LHCN-M2 (cell line): ENCODE measurements at places on chromosomes 13 and 19.

DNA sequence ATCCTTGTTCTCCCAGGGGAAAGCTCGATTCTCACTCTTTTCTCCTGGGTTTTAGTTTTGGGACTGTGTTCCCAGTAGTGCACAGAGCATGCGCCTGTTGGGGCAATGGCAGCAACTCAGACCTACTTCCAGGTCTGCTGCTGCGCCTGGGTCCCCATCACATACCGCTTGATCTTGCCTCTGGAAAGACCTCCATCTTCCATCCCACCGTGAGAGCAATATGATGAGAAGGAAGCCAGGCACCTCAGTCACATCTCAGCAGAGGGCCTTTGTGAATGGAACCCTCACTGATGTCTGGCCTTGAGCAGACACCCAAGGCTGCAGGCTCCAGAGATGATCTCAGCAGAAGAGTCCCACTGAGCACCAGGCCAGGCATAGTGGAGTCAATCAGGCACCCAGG is 176.8 kb upstream of the ZNF507 start:
- DNase-seq, result no peak

- peak; percentile 73 for DNase-seq
Observed at GRCh38 chr13:109989686-109990085, 203.3 kb upstream of the IRS2 start.

- DNase-seq, result no peak
Observed at GRCh38 chr13:97568850-97569249, 134.9 kb downstream of the RAP2A start.

DNA sequence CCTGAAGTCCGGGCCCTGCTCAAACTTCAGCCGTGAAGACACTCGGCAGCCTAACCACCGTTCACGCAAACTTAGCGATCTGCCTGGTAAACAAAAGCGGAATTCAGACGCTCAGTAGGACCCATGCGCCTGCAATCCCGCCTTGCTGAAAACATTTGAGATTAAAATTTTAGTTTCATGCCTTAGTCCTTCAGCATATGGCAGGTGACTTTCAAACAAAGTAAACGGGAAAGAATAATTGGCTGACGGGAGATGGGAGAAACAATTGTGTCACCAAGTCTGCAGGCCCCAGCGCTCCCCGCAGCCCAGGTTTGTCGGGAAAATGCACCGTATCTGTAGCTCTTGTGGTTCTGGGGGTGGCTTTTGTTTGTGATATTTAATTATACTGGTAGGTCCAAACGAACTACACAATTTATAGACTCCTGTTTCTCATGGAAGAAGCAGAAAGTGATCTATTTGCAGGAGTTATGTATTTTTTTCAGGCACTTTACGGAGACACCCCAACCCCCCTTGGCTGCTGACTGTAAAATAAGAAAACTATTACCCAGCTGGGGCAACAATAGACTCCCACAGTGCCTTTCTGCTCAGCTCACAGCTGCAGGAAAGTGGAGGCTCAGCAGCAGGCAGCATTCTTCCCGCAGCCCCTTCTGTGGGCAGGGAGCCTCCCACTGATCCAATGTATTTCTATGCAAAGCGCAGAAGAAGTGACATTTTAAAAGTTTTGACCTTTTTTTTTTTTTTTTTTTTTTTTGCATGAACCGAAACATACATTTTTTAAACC is 94.8 kb downstream of the SOX1 start:
- no peak for DNase-seq

- no peak for DNase-seq
Observed at GRCh38 chr13:44746690-44747089, 170.6 kb upstream of the TSC22D1 start.

DNA sequence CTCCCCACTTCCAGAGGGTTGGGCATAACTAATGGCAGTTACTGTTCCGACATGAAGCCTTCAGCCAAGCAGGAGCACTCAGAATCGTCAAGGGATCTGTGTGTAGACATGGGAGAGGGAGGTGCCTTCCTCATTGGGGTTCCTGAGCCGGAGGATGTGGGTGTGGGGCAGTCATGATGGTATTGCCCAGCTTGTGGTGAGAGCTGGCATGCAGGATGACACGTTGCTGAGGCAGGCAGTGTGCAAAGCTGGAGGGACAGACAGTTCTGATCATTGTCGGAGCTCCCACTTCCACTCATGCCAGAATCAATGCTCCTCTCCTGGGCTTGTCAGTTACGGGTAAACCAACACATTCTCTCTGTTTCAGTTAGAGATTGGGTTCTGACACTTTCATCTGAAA is 83.9 kb upstream of the TSC22D1 start:
- DNase-seq, result peak; percentile 61

DNA sequence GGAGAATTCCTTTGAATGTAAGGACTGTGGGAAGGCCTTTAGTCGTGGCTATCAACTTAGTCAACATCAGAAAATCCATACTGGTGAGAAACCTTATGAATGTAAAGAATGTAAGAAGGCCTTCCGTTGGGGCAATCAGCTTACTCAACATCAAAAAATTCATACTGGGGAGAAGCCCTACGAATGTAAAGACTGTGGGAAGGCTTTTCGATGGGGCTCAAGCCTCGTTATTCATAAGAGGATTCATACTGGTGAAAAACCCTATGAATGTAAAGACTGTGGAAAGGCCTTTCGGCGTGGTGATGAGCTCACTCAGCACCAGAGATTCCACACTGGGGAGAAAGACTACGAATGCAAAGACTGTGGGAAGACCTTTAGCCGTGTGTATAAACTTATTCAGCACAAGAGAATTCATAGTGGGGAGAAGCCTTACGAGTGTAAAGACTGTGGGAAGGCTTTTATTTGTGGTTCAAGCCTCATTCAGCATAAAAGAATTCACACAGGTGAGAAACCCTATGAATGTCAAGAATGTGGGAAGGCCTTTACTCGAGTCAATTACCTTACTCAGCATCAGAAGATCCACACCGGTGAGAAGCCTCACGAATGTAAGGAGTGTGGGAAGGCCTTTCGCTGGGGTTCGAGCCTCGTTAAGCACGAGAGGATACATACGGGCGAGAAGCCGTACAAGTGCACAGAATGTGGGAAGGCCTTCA is 39.2 kb downstream of the ZNF331 start:
- no peak for DNase-seq

- DNase-seq, result peak; percentile 5
Observed at GRCh38 chr19:29630655-29631054, 24.6 kb downstream of the POP4 start.

DNA sequence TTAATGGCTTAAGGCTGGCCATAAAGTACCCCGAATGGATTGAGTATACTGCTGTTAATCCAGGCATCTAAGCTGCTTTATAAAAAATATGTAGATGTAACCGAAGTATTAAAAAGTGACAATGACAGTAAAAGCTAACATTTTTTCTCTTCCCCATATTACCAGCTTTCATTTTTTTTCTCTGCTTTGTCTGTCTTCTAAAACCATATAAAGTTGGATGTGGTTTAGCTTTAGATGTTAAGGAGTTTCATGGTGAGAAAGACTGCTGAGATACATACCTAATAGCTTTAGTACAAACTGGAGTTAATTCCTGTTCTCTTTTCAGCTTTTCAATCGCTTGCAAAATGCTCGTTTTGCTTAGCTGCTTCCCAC is 838 bp downstream of the AKAP11 start:
- no peak for DNase-seq

DNA sequence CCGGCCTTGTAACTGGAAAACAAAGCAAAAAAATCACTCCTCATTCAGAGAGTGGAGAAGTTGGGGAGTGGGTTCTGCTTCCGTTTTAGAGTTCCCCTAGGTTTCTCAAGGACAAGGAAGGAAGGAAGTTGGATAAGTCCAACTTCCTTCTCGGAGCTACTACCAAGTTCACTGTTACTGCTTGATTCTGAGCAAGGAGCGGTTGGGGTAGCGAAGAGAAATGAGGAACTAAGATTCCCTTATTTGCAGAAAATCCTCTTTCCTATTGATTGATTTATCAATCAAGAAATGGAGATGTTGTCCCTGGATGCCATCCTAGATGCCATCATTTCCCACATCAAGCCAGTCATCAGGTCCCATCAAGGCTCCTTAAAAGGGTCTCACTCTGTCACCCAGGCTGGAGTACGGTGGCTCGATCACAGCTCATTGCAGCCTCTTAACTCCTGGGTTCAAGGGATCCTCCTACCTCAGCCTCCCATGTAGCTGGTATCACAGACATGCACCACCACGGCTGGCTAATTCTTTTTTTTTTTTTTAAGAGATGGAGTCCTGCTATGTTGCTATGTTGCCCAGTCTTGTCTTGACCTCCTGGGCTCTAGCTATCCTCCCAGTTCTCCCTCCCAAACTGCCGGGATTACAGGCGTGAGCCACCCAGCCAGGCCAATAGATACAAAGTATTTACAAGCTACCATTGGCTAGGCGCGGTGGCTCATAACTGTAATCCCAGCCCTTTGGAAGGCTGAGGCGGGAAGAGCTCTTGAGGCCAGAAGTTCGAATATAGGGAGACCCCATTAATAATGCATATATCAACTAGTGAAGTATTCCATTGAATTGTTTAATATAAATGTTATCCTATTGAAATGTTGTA is 809 bp upstream of the B9D2 start:
- no peak for DNase-seq

DNA sequence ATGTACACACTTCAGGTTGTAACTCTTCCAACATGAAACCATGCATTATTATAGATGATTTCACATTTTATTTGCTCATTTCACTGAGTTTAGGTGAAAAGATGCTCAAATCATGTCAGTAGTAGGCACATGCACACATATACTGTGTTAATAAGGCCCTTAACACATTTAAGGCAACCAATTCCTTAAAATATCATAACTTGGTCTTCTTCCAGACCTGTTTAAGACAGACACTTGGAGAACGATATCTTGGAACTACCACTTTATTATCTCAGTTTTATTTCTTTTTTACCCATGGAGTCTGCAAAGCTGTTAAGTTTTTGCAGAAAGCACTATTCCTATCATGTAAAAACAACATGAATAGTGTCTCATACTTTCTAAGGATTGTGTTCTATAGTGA is 395.2 kb upstream of the MIR17HG start:
- no peak for DNase-seq

DNA sequence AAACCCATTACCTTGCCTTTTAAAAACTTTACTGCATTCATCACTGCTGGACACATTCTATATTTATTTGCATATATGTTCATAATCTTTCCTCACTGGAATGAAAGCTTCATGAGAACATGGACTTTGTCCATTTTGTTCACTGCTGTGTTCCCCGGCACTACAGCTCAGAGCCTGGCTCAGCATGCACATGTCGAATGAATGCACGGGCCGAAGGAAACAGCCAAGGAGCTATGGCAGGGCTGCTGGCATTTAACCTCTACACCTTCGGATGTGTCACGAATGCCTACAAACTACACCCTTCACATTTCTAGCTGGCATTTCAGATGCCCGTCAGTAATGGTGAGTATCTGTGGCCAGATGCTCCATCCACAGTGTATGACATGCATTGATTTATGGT is 7.6 kb downstream of the MTIF3 start:
- no peak for DNase-seq

DNA sequence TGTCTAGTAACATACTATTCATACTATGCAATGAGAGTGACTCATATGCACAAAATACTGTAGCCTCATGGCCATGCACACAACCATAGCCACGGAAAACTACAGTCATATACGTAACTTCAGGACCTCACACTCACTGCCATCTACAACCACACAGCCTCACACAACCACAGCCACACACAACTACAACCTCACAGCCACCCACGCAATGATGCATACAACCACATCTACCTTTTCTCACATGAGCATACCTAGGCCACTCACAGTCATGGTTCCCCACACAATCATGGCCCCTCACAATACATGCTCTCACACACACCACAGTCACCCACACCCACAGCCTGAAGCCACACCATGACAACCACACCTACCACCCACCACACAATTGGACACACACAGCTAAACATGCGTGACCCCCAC is 8.7 kb upstream of the TNFSF14 start:
- no peak for DNase-seq

DNA sequence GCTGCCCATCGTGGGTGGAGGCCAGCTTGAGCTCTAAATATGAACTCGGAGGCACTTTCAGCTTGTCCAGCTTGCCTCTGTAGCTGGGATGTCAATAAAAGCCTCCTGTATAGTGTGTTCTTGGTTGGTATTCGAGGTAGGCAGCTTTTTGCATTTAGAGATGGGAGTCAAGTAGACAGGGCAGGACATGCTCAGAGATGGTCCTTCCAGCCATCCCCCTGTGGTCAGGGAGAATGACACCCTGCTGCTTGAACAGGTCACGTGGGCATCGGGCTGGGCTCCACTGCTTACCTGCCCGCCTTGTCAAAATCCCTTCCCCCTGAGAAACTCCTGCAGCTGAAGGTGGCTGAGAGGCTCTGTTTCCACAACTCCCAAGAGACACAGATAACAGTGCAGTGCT is 302.5 kb downstream of the ZNF536 start:
- DNase-seq, result no peak

- no peak for DNase-seq
Observed at GRCh38 chr19:58352760-58353671, at the start of gene A1BG. Gene A1BG (minus strand): TSS chr19:58353492. CDS start chr19:58353437, 55 bp downstream.

- DNase-seq, result no peak
Observed at GRCh38 chr13:45859705-45860104, 8.2 kb upstream of the SIAH3 start.

GRCh38 chr19:38206006-38206745 is 17.8 kb downstream of the DPF1 start:
- DNase-seq, result no peak

- peak; percentile 99 for DNase-seq
Observed at GRCh38 chr13:52371736-52372247, 34.2 kb downstream of the THSD1 start.

GRCh38 chr19:53424968-53425597 is 6.7 kb upstream of the ZNF761 start:
- peak; percentile 52 for DNase-seq

DNA sequence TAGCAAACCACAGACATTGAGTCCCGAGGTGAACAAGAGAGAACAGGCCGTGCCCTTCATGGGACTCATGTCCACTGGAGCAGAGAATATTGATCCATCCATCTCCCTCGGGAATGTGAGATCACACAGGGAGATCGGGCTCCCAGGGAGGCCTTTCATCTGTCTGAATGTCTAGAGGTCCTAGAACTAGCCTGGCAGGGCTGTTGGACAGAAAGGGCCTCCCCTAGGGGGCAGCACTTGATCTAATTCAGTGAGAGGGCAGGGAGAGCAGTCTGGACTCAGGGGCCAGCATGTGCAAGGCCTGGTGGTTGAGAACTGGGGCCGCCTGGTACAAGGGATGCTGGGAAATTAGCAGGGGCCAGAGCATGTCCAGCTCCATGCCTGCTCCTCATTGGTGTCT is 4.3 kb downstream of the RUVBL2 start:
- peak; percentile 71 for DNase-seq

DNA sequence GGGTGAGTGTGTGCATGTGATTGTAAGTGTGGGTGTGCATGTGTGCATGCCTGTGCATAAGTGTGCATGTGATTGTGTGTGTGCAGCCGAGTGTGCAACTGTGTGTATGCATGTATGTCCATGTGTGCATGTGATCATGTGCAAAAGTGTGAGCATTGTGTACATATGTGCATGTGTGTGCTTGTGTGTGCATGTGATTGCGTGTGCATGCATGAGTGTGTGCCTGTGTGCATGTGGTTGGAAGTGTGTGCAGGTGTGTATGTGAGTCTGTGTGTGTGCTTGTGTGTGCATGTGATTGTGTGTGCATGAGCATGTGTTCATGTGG is 3.5 kb downstream of the PODNL1 start:
- no peak for DNase-seq

- no peak for DNase-seq
Observed at GRCh38 chr19:57712222-57712621, 3.2 kb upstream of the ZNF154 start.
